Natural killer cell (primary cell): ENCODE measurements at places on chromosomes 3 and 15.

DNA sequence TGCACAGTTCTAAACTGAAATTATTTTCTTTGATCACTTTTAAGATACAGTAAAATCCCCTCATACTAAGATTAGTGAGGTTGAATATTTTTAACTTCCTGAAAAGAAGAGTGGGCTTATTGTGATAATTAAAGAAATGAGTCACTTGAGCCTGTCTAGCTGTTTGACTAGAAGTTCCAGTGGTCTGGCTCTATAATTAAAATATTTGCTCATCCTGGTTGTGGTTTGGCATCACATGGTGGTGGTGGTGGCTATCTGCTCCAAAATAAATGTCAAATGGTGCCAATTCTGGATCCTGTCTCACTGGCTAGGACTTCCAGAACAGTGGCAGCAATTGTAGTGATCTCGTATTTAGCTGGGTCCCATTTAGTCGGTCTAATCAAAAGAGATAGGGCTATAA lies 8.6 kb upstream of the TEX9 start:
- no peaks in the 10 kb centered on the region for H3K4me1 ChIP-seq
- no peaks in the 10 kb centered on the region for H3K27me3 ChIP-seq
- no peak overlapping the region for H3K27ac ChIP-seq
- H3K4me3 ChIP-seq: no peak overlapping the region
- H3K36me3 ChIP-seq: no peaks in the 10 kb centered on the region

GRCh38 chr15:87578776-87579175 lies 677.8 kb downstream of the NTRK3 start:
- no peak overlapping the region for H3K27ac ChIP-seq
- H3K4me3 ChIP-seq: no peak overlapping the region
- no peaks in the 10 kb centered on the region for H3K36me3 ChIP-seq
- H3K27me3 ChIP-seq: no peaks in the 10 kb centered on the region

DNA sequence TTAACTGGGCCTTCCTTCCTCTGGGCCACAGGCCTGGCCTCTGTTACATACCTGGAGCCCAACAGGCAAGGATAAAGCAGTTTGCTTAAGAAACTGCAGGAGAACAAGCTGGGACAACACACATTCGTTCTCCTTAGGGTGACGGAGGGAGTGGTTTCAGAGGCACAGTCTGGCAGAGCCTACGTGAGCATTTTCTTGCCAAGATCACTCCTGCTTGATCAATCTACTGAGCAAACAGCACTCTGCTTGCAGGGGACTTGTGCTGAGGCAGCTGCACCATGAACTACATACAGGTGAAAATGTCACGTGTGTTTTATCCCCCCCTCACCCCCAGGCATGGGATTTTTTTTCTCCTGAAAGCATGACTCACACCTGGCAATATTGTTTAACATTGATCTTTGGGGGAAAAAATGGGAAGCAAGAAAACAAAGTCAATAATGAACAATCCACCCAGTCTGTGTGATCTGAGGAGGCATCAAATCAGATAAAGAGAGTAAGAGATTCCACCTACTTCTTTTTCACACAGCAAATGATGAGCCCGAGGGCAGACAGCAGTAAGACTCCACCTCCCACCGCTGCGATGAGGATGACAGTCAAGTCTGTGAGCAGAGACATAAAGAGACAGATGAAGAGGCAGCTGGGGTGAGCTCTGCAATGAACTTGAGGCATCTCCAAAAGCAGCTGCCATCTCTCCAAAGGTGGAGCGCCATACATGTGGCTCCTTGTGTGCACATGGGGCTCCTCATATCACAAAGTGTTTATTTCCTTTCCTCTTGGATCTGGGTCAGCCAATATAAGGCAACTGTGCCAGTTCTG lies 57.4 kb downstream of the CDCP1 start:
- DNase-seq: no peak
- no peak overlapping the region for H3K27ac ChIP-seq
- no peaks in the 10 kb centered on the region for H3K36me3 ChIP-seq
- no peak overlapping the region for H3K4me3 ChIP-seq

DNA sequence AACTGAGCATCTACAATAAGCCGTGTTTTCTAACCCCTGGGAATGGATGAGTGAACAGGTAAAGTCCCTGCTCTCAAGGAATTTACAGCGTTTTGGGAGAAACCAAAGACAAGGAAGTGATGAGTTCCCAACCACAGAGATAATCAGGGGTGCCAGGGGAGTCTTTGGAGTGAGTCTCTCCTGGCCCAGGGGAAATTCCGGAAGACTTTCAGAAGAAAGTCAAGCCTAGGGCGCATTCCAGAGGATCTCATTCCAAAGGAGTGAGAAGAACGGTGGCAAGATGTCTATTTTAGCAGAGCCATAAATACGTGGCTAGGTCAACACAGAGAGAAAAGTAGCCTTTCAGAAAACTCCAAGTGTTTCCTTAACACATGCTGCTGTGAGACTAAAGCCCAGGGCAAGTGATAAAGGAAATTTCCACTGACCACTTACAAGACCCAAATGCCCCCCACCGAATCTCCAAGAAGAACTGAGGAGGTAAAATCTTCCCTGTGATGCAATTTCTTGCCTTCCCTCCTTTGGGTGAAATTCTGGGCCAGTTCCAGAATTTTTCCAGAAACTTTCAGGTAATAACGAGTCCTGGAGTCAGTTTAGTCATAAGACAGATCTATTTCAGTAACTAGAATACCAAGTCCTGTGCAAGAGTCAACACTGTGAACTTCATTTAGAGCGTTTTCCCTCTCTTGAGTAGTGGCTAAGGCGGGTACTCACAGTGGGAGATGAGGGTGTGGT lies 437.4 kb downstream of the NR2F2 start:
- H3K36me3 ChIP-seq: no peaks in the 10 kb centered on the region
- H3K4me1 ChIP-seq: no peaks in the 10 kb centered on the region
- H3K27ac ChIP-seq: no peak overlapping the region
- no peaks in the 10 kb centered on the region for H3K27me3 ChIP-seq

DNA sequence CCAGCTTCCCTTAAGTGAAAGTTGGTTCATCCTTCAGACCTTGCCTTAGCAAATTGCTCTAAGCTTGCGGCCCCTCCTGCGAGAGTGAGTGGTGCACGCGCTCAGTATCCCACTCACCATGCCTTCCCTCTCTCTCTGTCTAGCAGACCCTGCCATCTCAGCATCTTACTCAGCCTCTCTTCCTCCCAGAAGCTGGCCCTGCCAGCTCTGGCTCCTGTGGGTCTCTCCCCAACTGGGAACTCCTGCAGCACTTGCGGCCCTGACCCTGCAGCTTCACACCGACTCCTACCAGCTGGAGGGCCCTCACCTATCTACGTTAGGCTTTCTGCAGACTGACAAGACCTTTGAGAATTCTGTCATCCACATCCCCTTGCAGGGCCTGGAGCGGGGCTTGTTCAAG lies 286.1 kb upstream of the TLE3 start:
- H3K36me3 ChIP-seq: no peaks in the 10 kb centered on the region
- no peaks in the 10 kb centered on the region for H3K4me1 ChIP-seq
- no peak overlapping the region for H3K4me3 ChIP-seq
- H3K27me3 ChIP-seq: no peaks in the 10 kb centered on the region

- no peak for DNase-seq
- no peak overlapping the region for H3K27ac ChIP-seq
- no peak overlapping the region for H3K4me3 ChIP-seq
- no peaks in the 10 kb centered on the region for H3K36me3 ChIP-seq
- no peaks in the 10 kb centered on the region for H3K27me3 ChIP-seq
- H3K4me1 ChIP-seq: no peaks in the 10 kb centered on the region
Observed at GRCh38 chr3:72231439-72232196, 446.7 kb upstream of the PROK2 start.

DNA sequence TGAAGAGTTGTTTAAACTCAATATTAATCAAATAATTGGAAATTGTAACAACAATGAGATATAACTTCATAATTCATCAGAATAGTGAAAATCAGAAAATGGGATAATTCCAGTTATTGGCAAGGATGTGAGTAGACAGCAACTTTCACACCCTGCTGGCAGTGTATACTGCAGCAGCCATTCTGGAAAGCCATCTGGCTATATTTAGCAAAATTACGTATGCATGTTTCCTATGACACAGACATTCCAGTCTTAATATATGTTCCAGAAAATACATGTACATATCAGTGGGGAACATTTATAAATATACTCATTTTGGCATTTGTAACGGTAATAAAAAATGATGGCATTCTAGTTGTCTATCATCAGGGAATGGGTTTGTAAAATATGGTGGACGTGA lies 564.1 kb downstream of the GBE1 start:
- DNase-seq: no peak
- no peaks in the 10 kb centered on the region for H3K36me3 ChIP-seq
- H3K27ac ChIP-seq: no peak overlapping the region
- H3K4me3 ChIP-seq: no peak overlapping the region
- no peaks in the 10 kb centered on the region for H3K27me3 ChIP-seq
- no peaks in the 10 kb centered on the region for H3K4me1 ChIP-seq
